ENCODE measurements at places on chromosomes 3 and 15.

DNA sequence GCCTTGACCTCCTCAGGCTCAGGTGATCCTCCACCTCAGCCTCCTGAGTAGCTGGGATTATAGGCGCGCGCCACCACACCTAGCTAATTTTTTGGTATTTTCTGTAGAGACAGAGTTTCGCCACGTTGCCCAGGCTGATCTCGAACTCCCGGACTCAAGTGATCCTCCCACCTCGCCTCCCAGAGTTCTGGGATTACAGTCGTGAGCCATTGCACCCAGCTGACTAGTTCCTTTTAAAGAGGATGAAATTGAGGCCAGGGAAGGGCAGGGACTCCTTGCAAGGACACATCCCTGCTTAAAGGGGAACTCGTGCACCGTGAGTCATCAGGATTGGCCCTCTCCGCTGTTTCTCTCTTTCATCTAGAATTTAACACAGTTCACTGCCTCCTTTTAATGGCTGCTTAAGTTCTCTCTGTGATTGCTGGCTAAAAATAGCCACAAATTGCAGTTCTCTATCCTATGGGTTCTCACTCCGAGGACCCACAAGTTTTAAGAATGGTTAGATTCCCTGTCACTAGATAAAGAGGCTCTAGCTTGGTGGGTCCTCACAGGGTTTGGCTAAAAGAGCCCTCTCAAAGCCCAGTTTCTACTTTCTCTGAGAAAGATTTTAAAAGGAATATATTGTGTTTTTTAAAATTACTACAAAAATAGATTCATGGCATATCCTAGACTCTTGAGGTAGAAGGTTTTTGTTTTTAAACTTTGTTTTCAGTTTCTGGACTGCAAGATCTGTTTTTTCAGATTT, 1.4 kb downstream of the CRTAP start:
- DNase-seq: peak; percentile 88

GRCh38 chr3:166473501-166473900, 636.3 kb upstream of the BCHE start:
- no peak for DNase-seq

- peak; percentile 91 for DNase-seq
Measured at GRCh38 chr3:111864821-111865656, 6.0 kb downstream of the PHLDB2 start.

GRCh38 chr3:196320137-196320536, 2.1 kb upstream of the DYNLT2B start:
- no peak for DNase-seq

- DNase-seq: peak; percentile 47
Measured at GRCh38 chr3:51668756-51669155, 2.3 kb upstream of the TEX264 start.

DNA sequence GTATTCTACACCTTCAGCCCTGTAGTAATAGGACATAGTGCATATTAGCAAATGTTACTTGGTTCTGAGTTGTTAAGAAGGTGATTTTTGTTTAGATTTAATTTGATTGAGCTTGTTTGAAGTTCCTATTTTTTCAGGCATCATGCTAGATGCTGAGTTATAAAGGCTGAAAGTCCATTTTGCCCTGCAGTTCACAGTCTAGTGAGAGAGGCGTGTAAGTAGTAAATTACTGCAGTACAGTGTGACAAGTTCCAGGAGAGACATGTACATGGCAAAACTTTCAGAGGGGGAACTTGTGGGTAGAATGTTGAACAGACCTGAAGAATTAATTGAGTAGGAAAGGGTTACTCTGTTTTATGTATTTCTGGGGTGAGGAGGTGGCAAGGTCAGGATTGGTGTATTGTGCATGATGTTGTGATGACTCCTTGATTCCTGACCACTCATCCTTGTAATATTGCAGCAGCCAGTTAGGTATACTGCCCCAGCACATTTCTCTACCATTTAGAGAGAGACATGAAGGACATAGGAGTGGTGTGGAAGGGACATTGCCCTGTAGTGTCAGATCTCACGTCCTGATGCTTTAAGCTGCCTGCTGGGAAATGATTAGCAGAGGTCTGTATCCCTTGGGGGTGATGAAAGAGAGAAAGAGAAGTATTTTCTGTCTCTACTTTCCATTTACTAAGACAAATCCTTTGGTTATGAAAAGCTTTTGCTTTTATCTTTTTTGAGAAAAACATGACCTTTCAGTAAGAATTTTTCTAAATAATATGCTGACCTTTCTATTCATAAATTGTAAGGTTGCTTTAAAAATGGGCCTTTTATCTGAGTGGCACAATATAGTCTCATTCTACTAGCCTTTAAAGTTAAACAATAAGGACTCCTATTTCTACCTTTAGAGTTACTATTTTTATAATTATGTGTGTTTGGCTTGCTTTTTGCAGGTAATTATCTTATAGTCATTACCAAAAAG, 16.9 kb downstream of the SACM1L start:
- DNase-seq: no peak

DNA sequence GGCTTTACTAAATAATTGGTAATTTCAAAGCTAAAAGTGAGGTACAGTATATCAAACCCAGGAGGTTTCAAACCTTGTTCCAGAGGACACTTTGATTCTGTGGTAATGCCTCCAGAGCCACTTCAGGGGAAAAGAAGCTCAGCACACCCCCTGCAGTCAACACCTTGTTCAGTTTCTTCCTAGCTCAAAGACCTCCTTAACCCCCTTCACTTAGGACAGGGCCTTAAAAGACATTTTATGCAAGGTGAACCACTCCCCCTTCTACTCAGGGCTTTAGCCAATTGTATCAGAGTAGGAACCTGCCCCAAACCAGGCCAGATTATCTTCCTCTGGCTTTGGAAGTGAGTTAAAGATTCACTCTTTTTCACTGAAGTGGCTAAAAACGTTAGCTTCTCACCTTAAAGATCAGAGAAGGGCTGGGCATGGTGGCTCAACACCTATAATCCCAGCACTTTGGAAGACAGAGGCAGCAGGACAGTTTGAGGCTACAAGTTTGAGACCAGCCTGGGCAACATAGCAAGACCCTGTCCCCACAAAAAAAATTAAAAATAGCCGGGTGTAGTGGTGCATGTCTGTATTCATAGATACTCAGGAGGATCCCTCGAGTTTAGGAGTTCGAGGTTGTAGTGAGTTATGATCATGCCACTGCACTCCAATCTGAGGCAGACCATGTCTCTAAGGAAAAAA, 3.4 kb downstream of the DENND6A start:
- no peak for DNase-seq

- no peak for DNase-seq
Measured at GRCh38 chr15:25175789-25176615, 221.2 kb downstream of the SNRPN start.

DNA sequence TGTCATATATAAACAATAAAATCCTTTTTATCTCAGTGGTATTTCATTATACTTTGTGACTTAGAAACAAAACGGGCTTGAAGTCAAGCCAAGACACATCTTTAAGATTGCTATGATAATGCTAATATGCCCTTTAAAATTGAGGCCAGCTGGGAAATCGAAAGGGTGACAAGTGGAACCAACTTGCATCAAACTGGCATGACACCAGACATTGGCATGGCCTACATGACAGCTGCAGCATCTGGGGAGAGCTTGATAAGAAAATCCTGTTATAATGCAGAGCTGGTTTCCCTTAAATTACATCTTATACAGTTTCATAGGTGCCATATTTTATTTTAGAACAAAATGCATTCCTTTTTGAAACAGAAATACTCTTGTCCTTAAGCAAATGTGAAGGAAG, 325.2 kb downstream of the ZBBX start:
- DNase-seq: no peak

DNA sequence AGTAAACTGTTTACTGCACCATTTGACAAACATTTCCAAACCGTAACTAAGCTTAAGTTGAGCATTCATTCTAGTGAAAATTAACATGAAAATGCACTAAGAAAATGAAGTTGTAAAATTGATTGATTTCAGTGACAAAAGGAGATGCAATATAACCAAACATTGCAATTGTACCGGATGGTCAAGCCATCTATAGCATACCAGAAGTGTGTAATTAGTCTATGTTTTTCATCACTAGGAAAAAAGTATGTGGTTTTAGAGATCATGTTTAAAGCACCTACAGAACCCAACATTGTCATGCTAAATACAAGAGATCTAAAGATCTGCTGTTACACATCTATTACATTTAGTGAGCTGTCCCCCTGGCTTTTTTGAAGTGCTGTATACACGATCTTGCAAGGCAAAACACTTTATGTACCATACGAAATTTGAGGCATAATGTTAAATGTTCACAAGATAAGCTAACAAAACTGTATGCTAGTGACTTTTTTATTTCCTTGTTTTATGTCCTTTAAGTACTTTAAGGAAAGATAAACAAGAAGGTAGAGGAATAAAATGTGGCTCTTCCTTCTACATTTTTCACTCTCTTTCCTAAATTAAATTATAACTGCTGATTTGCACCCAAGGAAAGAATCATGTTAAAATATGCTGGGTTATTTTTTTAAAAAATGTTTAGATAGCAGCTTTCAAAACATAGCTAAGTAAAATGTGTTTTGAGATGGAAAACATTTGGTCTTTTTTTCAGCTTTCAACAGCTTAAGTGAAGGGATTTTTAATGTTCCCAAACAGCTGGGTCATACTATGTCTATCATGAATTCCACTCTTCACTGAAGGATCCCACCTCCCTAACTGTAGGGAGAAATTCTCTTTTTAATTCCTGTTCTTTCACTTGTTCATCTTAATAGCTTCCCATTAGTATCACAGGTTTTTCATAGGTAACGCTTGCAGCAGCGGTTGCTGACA, 498.0 kb downstream of the MECOM start:
- DNase-seq: no peak

DNA sequence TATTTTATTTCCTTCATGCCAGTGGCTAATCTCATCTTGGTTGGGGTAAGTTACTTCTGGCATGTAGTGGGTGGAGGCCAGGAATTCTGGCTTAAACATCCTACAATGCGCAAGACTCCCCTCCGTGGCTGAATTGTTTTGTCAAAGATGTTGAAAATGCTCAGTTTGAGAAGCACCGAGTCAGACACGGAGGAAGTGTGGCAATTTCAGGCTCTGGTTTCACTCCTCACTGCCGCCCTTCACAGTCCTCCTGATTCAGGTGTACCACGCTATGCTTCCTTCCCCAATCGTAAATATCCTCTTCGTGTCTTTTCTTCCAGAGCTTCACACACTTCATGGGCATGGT, 150.7 kb downstream of the OPA1 start:
- DNase-seq: no peak

GRCh38 chr3:100634493-100635272, 25.3 kb downstream of the ADGRG7 start:
- peak; percentile 32 for DNase-seq

- DNase-seq: peak; percentile 59
Measured at GRCh38 chr15:74889390-74889882, 406 bp upstream of the MPI start.

DNA sequence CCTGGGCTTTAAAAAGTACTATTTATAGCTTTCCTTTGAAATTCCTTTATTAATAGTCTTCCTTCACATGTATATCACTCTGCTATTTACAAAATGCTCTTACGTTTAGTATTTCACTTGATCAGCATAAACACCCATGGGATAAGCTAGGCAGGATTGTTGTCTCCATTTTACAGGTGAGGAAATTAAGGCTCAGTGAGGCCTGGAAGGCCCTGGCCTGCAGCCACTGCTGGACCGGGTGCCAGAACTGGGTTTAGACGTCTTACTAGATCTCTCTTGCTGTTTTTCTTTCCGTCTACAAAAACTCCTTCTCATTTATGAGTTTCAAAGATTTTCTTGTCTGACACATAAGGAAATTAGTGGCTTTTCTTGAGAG, 236.4 kb downstream of the LPP start:
- no peak for DNase-seq

- no peak for DNase-seq
Measured at GRCh38 chr3:30628901-30629590, 22.6 kb downstream of the TGFBR2 start.

- no peak for DNase-seq
Measured at GRCh38 chr3:143247073-143247472, 127.5 kb downstream of the CHST2 start.

GRCh38 chr3:141436180-141436579, 50.6 kb upstream of the RASA2 start:
- DNase-seq: no peak

- peak; percentile 36 for DNase-seq
Measured at GRCh38 chr3:52195823-52196331, 2.1 kb upstream of the ALAS1 start.

DNA sequence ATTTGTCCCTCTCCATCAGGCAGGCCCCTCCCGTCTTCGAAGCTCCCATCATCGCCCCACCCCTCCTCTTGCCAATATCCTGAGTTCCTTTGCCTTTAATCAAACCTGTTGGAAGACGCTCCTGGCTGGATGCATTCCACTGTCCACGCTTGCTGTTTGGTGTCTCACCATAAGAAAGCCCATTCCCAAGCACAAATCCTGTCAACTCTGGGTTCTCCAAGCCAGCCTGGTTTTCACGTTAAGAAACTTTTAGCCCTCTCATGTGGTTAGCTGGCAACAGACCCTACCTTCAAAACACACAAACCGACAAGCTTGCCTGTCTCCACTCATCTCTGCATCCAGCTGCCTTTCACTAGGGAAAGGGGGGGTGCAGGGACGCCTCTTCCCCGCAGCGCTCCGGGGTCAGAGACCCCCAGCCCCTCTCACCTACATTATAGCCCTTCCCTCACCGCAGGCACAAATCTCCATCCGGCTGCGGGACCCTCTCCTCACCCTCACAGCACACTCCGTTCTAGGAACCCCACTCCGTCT, 1.1 kb downstream of the GORASP1 start:
- DNase-seq: peak; percentile 51

DNA sequence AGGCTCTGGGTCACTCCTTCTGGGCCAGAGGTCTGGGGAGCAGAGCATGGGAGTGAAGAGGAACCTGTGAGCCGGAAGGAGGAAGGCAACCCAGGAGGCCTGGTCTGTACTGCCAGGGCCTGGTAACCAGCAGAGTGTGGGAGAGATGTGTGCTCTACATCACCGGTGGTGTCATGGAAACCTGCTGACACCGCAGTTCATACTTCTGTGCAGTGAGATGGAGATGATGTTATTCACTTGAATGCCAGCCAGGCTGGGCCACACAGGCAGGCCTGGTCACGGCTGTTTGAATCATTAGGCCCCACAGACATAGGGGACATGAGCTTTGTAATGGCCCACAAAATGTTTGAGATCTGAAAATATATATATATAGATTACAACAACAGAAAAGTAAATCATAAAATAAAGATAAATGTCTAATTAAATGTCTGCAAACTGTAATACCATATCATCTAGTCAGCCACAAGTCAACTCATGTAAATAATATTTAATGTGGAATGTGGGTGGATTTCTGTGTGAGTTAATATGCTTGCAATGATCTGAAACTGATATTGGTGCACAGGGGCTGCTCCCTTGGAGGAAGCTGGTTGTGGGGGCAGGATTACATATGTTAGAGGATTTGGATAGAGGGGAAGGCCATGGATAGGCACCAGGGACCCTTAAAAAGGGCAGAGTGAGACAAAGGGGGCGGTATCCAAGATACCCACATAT, 108.5 kb upstream of the PFN2 start:
- peak; percentile 93 for DNase-seq

GRCh38 chr15:91944331-91944730, 90.8 kb downstream of the SLCO3A1 start:
- DNase-seq: no peak

GRCh38 chr15:90232196-90232595, 1.5 kb downstream of the CIB1 start:
- DNase-seq: no peak
